ENCODE measurements at places on chromosomes 2 and 18.

DNA sequence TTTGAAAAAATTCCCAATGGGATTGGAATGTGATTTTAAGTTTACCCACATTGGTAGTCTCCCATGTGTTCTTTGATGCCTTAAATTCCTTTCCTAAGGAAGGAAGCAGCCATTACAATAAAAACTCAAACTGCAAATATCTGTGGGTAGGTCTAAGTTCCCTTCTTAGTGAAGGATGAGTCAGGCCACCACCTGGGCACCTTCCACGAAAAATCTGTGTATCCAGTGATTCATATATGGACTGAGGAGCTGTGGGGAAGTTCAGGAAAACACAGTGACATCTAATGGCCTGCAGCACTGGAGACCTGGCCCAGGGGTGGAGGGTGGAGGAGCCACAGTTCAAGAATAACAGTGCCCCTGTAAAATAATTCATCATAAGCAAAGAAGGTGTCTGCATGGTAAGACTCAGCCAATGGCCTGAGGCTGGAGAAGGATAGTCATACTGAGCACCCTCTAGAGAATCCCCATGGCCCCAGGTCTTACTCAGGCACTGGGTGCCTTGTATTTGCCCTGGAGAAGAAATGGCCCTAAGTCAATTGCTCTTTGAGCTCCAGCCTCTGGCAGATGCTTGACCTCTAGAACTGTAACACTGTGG lies 248.6 kb downstream of the SP3 start:
- no peak for DNase-seq

- DNase-seq: no peak
Observed at GRCh38 chr2:54809819-54810218, 86.4 kb downstream of the EML6 start.

DNA sequence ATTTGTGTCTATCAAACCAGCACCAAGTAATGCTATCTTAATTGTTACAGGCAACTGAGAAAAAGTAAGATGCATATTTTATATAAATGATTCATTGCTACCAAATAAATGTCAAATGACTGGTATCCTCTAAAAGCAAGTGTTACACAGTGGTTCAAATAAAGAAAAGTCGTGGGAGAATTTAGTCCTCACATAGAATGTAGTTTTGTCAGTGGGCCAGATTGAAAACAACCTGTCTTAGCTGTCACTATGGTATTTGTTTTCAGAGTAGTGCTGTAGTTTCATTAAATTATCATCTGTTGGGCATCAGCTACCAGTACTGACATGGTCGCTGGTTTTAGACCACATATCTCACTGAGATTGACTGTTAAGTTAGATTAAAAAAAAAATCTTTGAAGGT lies 10.2 kb upstream of the EIF2AK3 start:
- no peak for DNase-seq

DNA sequence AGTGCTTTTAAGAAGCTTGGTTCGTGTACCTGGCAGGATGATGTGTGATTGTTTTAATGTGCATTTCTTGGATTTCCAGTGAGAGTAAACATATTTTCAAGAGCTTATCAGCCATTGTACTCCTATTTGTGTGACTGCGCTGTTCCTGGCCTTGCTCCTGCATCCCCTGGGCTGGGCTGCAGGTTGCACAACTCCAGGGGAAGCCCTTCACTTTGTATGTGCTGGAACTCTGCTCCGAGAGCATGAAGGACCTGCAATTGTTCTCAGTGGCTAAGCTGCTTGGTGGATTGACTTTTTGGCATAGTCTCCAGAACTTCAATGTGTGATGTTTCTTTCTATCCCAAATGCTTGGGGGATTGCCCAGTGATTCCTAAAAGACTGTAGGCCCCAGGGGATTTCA lies 18.8 kb downstream of the ATP6V1C2 start:
- no peak for DNase-seq

GRCh38 chr2:151844211-151844896 lies 16.1 kb upstream of the ARL5A start:
- DNase-seq: no peak

DNA sequence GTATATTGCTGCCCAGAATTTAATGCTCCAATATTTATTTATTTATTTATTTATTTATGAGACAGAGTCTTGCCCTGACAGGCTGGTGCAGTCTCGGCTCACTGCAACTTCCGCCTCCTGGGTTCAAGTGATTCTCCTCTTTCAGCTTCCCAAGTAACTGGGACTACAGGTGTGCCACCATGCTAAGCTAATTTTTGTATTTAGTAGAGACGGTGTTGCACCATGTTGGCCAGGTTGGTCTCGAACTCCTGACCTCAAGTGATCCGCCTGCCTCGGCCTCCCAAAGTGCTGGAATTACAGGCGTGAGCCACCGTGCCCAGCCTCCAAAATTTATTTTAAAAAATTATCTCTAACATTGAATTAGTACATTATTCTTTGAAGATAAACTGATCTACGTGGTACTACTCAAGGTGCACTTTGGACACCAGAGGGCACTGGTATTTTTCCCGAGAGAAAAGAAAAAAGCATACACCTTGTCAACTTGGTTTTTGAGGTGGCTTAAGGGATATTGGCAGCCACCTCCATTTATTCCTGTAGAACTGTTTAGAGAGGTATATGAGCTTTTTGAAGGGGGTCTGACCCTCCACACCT lies 1.4 kb upstream of the IDH1 start:
- no peak for DNase-seq

- DNase-seq: no peak
Observed at GRCh38 chr2:225995796-225996461, 596.4 kb downstream of the NYAP2 start.

All from effector CD4-positive, alpha-beta T cell (primary cell).